ENCODE measurements at places on chromosomes 16 and 17.

GRCh38 chr16:79659344-79659743 is 58.8 kb upstream of the MAF start:
- DNase-seq, result no peak

- no peak for DNase-seq
These were observed 611 bp downstream of the RRAD start for GRCh38 chr16:66924527-66925321.

- peak; percentile 43 for DNase-seq
These were observed 2.1 kb downstream of the CPD start for GRCh38 chr17:30380643-30381339.

GRCh38 chr17:66777689-66778225 is 57.2 kb upstream of the CACNG5 start:
- peak; percentile 65 for DNase-seq

- DNase-seq, result no peak
These were observed 6.9 kb downstream of the HERPUD1 start for GRCh38 chr16:56938664-56939513.

GRCh38 chr17:1644493-1645206 is 882 bp downstream of the SCARF1 start:
- DNase-seq, result no peak

DNA sequence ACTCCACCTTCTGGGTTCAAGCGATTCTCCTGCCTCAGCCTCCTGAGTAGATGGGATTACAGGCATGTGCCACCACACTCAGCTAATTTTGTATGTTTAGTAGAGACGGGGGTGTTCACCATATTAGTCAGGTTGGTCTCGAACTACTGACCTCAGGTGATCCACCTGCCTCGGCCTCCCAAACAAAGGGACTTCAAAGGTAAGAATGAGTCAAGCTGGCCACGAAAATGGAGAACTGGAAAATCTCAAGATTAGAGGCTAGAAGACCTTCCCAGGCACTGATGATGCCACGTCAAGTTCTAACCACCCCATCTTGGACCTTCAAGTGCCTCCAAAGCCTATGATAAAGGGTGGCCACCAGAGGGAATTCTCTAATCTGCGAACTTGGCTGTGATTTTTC is 1.3 kb upstream of the CCL15 start:
- no peak for DNase-seq

GRCh38 chr17:82807101-82807500 is 32.7 kb downstream of the ZNF750 start:
- DNase-seq, result no peak

DNA sequence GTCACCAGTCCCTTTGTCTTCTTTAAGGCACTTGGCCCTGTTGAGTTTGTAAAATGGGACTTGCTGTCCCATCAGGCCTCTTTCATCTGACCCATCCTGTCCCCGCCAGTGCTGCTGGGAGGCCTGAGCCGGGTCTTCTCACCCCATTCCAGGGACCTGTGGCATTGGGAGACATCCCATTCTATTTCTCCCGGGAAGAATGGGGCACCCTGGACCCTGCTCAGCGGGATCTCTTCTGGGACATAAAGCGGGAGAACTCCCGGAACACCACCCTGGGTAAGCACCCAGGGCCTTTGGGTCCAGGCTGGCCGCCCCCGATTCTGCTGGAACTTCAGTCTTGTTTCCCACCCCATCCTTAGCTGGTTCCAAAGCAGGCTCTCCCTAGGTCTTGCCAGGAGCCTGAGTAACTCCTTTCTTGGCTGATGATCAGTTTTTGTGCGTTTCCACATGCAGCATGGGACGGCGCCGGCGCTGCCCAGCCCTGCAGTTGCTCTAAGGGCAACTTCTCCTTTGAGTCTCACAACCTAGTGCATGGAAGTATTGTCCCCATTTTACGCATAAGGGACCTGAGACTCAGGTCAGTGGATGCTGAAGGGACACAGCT is 4.1 kb downstream of the ZNF213 start:
- DNase-seq, result no peak
